ELR (cell line): ENCODE measurements at places on chromosomes 1 and 21.

GRCh38 chr1:198917226-198917625 lies 278.4 kb downstream of the PTPRC start:
- DNase-seq: no peak

DNA sequence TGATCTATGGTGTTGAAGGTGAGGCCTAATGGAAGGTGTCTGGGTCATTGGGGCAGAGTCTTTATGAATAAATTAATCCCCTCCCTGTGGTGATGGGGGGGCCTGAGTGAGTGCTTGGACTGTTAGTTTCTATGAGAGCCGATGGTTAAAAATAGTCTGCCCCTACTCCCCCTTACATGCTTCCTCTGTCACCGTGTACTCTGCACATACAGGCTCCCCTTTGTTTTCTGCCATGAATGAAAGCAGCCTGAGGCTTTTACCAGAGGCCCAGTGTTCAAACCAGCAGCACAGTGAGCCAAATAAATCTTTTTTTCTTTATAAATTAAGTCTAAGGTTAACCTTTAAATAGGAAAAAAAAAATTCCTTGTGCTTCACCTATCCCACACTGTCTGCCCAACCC lies 657.0 kb downstream of the AMY1C start:
- DNase-seq: no peak

DNA sequence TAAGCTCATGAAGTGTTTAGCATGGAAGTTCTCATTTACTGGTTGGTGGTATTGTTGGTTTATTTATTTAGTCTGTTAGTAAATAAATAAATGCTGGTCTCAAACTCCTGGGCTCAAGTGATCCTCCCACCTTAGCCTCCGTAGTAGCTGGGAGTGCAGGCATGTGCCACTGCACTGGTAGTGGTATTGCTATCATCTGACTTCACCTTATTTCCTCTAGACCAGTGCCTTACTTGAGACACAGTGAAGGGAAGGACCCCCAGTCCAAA lies 1.4 kb upstream of the SLC2A1 start:
- no peak for DNase-seq

- DNase-seq: no peak
Observed at GRCh38 chr1:92755541-92756461, 29.1 kb downstream of the EVI5 start.

GRCh38 chr1:89724369-89725010 lies 91.6 kb downstream of the LRRC8C start:
- peak; percentile 84 for DNase-seq

DNA sequence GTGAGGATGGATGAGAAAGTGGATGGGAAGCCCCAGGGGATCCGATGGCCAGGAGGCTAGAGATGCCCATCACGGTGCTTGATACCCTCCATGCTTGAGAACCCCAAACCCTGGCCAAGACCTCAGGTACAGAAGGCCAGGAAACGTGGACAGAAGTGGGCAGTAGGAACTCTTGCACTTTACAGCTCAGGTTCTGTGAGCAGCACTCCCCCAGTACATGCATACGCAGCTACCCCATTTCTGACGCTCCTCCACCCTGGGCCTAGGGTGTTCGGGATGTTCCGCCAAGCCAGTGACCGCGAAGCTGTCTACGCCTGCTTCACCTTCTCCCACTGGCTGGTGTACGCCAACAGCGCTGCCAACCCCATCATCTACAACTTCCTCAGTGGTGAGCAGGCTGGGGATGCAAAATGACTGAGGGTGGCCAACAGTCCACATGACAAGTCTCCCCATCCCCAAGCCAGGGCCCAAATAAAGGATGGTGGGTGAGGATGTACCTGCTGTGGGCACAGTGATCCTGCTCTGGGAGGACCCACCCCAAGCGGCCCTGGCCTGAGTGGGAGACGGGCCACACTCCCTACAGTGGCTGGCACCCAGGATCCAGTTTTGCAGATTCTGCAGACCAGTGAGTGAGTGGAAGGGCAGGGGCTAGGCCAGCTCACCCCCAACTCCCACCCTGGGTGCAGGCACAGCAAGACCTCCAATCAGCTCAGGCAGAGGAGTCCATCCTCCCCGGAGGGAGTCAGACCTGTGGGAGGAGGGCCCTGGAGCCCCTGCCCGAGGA lies 7.4 kb downstream of the HCRTR1 start:
- no peak for DNase-seq

DNA sequence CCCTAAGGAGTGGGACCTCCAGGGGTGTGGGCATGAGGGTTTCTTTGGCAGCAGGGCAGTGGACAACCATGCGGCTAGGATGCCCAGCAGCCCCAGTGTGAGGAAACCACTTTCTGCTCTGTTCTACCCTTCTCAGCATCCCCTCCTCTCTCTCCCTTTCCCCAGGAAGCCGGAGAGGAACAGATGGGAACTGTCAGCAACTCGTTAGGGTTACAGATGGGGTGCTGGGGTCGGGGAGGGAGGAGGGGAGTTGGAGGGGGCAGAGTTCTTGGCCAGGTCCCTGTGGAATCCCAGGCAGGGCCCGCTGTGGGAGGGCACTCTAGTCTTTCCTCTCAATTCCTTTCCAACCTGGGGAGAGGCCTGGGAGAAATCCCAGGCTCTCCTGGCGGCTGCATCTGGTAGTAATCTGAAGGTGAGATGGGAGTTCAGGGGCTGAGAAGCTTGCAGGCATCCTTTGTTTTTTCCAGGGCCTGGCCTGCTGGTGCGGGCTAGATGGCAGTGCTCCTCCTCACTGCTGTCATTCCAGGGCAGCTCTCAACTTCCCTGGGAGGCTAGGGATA lies 93.9 kb upstream of the CSF3R start:
- no peak for DNase-seq

- DNase-seq: no peak
Observed at GRCh38 chr1:244092964-244093638, 42.0 kb downstream of the ZBTB18 start.

DNA sequence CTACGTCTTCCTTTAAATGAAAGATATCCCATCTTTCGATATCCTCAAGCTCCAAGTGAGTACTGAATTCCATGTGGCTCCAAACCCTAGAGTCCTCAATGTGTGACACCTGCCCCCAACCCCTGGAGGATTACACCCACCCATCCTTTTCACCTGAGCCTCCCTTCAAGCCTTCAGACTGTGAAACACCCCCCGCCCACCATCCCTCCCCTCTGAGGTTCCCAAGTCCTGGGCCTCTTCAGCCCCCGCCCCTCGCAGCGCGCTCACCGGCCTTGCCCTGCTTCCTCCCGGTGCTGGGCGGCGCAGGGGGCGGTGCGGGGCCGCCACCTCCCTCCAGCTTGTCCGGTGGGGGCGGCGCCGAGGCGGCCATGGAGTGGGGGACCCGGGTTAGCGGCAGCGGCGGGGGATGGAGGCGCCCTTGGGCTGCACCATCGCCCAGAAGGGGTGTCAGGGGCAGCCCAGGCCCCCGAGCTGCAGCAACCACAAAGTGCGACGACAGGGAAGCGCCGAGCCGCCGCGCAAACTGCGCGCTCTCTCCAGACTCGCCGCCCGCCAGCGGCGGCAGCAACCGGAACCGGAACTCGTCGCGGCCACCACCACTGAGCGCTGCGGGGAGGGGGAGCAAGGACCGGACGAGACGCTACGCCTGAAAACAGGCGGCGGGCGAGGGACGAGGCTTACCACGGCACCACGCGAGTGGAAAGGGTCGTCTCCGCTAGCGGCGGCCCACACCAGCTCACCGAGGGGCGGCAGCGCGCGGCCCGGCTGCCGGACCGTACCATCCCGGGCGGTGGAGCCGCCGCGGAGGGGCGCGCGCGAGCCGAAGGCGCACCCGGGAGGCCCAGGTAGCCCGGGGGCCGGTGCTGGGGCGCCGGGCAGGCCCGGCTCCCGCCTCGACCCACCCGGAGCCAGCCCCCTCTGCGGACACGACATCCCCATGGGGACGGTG lies at the start of gene PYGO2:
PYGO2 (minus strand) TSS at position 576 of the 949 bp plus-strand sequence; CDS start at position 370, 206 bp downstream.
- peak; percentile 80 for DNase-seq
